ENCODE measurements at places on chromosomes 1 and 21. TPM values are rescaled to one million over a fixed set of nuclear protein-coding genes. Genes with fewer than 3 reads are reported as not detected.

GRCh38 chr21:27700974-27701614 is 734.2 kb upstream of the ADAMTS5 start:
- no peaks in the 10 kb centered on the region for H3K4me1 ChIP-seq
- no peaks in the 10 kb centered on the region for H3K27me3 ChIP-seq
- no peak for DNase-seq
- H3K27ac ChIP-seq: no peak overlapping the region
- H3K36me3 ChIP-seq: no peaks in the 10 kb centered on the region

- H3K27ac ChIP-seq: peak overlapping the region; percentile 86
- peak overlapping the region; percentile 82 for H3K4me3 ChIP-seq
- no peaks in the 10 kb centered on the region for H3K36me3 ChIP-seq
- DNase-seq: peak; percentile 86
- H3K27me3 ChIP-seq: no peaks in the 10 kb centered on the region
Measured at GRCh38 chr1:85201340-85202091, 700 bp upstream of the SYDE2 start.

DNA sequence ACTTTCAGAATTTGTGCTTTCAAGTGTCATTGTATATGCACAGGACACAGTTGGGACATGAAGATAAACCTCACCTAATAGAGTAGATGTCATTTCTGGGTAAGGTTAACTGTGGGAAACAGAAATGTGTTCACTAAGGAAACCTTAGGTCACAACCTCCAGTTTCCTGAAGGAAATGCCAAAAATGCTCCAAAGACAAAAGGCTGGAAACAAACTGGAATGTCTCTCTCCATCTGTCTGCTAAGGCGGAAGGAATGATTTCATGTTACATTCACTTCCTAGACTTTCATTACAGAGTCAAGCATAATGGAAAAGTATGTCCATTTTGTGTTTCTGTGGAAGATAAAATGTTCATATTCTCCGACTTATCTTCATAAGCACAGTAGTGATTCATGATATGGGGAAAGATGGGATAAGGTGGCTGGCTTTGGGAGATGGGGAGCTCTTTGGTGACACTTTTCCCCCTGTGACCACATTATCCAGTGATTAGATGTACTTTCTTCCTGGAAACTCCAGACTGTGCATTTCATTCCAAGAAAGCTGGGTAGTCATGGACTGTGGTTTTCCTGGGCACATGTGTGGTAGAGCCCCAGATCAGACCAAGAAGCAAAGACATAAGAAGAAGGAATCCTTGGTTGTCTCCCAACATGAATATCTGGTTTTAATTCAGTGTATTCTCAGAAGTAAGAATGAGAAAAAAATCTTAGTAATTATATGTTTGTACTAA is 5.7 kb downstream of the S1PR1 start:
- H3K4me3 ChIP-seq: no peak overlapping the region
- H3K27ac ChIP-seq: no peak overlapping the region
- peaks cover 71% of the 10 kb centered on the region for H3K4me1 ChIP-seq
- DNase-seq: no peak
- no peaks in the 10 kb centered on the region for H3K27me3 ChIP-seq

DNA sequence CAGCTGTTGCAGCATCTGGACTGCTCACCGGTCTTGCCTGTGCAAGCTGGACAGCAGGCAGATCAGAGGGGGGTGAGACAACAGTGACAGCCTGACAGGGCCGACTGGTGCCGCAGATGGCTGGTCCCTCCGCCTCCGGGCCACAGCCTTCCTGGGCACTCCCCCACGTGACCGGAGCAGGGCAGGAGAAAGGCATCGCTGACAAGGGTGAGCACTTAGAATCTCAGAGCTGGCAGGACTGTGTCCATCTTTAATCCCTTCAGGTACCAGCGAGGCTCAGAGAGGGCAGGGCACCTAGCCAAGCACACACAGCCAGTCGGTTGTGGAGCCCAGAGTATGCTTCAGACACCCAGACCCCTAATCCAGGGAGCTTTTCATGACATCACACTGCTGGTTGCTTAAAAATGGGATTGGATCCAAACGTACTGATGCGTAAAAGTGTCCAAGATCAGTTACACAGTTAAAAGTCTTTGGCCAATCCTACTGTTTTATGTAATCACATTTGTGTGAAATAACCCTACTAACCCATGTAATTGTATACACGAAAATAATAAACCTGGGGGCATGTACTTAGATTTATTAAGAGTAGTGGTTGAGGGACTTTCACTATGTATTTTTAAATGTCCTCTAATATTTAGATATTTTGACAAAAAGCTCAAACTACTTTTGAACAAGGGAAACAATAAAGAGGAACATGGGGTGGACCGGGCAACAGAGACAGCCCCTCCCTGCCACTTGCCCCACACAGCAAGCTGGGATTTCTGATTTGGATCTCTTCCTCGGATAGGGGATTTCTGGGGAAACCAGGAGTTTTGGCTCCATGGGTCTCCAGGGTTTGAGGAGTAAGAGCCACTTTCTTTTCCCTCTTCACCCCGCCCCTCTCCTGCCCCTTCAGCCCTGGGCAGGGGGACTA is 758 bp upstream of the CNTN2 start:
- no peaks in the 10 kb centered on the region for H3K4me1 ChIP-seq
- H3K27me3 ChIP-seq: peaks cover 31% of the 10 kb centered on the region
- no peak overlapping the region for H3K27ac ChIP-seq
- H3K36me3 ChIP-seq: no peaks in the 10 kb centered on the region

- H3K36me3 ChIP-seq: no peaks in the 10 kb centered on the region
- DNase-seq: no peak
- no peak overlapping the region for H3K27ac ChIP-seq
- peaks cover 7% of the 10 kb centered on the region for H3K4me1 ChIP-seq
- no peak overlapping the region for H3K4me3 ChIP-seq
- H3K27me3 ChIP-seq: no peaks in the 10 kb centered on the region
Measured at GRCh38 chr21:42629933-42630589, 23.4 kb upstream of the PDE9A start.

GRCh38 chr1:40971966-40972365 is 7.5 kb upstream of the CTPS1 start:
- H3K4me1 ChIP-seq: no peaks in the 10 kb centered on the region
- no peaks in the 10 kb centered on the region for H3K36me3 ChIP-seq

DNA sequence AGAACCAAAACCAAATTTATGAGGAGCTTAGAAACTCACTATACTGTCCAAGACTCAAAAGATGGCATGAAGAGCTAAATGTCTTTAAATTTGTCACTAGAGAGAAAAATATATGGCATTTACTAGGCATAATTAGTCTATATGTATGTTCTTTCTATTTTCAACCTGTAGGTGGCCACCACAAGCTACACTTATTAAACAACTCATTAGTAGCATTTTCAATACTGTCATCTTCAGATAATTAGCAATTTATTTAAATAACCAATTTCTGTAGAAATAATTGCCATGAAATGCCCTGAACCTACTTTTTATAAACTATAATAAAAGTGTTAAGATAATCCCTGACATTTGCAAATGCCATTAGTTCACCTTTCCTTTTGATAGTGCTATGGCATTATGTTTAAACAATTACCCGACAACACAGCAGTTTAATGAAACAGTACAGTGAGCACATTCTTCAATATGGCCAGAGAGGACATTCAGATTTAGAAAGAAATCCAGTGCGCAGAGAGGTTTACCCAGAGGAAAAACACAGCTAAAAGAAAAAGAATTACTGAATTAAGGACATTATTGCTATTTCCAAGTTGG is 522.5 kb downstream of the PTBP2 start:
- no peak for DNase-seq
- no peak overlapping the region for H3K4me3 ChIP-seq
- no peaks in the 10 kb centered on the region for H3K27me3 ChIP-seq
- H3K27ac ChIP-seq: no peak overlapping the region
- no peaks in the 10 kb centered on the region for H3K36me3 ChIP-seq
- H3K4me1 ChIP-seq: no peaks in the 10 kb centered on the region

DNA sequence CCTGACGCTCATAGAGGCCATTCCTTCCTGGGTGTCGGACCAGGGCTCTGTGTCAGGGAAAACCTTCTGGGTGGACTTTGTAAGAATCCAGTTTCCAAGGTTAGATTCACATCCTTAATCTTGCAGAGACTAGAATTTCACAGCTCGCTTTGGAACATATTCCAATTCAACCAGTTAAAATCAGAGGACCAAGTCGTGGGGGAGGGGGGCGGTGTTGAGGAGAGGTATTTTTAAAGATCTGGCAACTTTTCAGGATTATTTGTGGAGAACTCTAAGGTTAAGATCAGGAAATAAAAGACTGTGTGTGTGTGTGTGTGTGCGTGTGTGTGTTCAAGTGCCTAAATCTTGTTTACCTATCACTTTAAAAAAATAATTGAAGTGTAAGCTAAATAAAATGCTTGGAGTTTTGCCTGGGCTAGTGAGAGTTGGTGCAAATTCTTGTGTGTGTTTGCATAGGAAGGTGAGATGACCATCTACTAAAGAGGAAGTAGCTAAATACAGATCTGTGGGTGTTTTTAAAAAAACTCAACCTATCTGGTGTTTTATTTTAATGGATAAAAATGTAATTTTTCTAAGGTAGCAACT is 21.8 kb downstream of the TENT5C start:
- peaks cover 4% of the 10 kb centered on the region for H3K4me1 ChIP-seq
- H3K4me3 ChIP-seq: no peak overlapping the region
- no peak for DNase-seq
- H3K27me3 ChIP-seq: no peaks in the 10 kb centered on the region

- H3K27me3 ChIP-seq: no peaks in the 10 kb centered on the region
- no peak overlapping the region for H3K27ac ChIP-seq
- H3K4me3 ChIP-seq: no peak overlapping the region
- H3K36me3 ChIP-seq: no peaks in the 10 kb centered on the region
Measured at GRCh38 chr1:151968058-151968457, 25.6 kb downstream of the S100A10 start.

GRCh38 chr1:58824753-58825389 is 41.0 kb upstream of the JUN start:
- no peak for DNase-seq
- H3K36me3 ChIP-seq: no peaks in the 10 kb centered on the region
- H3K27me3 ChIP-seq: no peaks in the 10 kb centered on the region

DNA sequence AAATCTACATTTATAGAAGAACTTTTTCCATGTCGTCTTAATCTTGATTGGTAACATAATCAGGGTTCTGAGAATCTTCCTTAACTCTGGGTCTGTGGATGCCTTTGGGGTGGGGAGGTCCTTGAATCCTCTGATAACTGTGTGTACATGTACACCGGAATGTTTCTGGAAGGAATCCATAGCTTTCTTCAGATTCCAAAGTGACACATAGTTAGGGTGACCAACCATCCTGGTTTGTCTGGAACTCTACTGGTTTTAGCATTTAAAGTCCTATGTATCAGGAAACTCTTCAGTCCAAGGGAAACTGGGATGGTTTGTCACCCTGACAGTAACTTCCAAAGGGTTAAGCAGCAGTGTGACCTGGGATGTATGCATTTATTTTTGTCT is 16.8 kb downstream of the STRIP1 start:
- no peak overlapping the region for H3K4me3 ChIP-seq
- no peaks in the 10 kb centered on the region for H3K4me1 ChIP-seq
- H3K27ac ChIP-seq: no peak overlapping the region
- DNase-seq: no peak

GRCh38 chr1:174262349-174263241 is 103.3 kb downstream of the RABGAP1L start:
- peak; percentile 7 for DNase-seq
- H3K27me3 ChIP-seq: no peaks in the 10 kb centered on the region
- no peaks in the 10 kb centered on the region for H3K36me3 ChIP-seq
- no peak overlapping the region for H3K4me3 ChIP-seq

Gene MPL
- not detected for polyA plus RNA-seq

Gene DIRAS3
- not detected for polyA plus RNA-seq

Gene RALGPS2
- polyA plus RNA-seq: 4.1 TPM

Gene USP21
- polyA plus RNA-seq: 28.3 TPM

Gene SLC22A15
- not detected for polyA plus RNA-seq

Gene ACTA1
- polyA plus RNA-seq: not detected
